ENCODE measurements at places on chromosomes 4 and X.

GRCh38 chr4:16225167-16225862 lies 956 bp downstream of the TAPT1 start:
- peak; percentile 30 for DNase-seq

GRCh38 chrX:37863728-37864127 lies 16.4 kb upstream of the DYNLT3 start:
- DNase-seq = no peak

DNA sequence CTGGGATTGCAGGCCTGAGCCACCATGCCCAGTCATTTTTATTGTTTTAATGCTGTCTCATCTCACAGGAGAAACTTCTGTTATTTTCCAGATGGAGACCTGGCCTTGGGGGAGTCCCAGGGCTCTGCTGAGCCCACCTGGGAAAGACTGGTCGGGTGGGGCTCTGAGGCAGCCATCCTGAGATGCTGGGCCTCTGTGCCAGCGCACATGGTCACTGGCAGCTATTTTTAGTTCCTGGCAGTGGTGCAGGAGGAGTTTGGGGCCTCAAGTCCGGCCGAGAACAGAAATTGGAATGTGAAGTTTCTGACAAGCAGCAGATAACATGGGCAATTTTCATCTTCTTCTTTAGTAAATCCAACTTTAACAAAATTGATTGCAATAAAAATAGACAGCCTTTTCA lies 44.5 kb downstream of the SORCS2 start:
- peak; percentile 50 for DNase-seq

- DNase-seq = peak; percentile 37
These were observed 15.3 kb downstream of the CTAG1B start for GRCh38 chrX:154603438-154604430.

GRCh38 chr4:123786920-123787319 lies 390.3 kb downstream of the SPRY1 start:
- DNase-seq = no peak

DNA sequence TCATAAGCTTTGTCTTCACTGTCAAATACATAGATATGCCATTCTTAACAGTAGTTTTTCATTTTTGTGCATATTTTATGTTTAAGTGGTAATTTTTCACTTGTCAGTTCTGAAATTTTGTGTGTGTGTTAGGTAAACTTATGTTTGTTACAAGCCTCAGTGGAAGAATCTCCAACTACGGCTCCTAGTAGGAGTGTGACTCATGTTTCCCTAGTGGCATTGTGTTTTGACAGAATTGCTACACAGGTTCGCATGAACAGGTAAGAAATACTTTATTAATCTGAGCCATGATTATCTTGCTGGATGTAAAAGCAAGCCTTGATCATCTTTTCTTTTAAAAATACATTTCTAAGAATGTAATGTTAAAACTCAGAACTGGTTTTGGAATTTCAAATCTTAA lies 94.4 kb downstream of the BLTP1 start:
- DNase-seq = no peak

GRCh38 chr4:107619066-107619465 lies 101.0 kb downstream of the PAPSS1 start:
- peak; percentile 86 for DNase-seq

GRCh38 chrX:10800796-10801195 lies 180.4 kb upstream of the MID1 start:
- no peak for DNase-seq

DNA sequence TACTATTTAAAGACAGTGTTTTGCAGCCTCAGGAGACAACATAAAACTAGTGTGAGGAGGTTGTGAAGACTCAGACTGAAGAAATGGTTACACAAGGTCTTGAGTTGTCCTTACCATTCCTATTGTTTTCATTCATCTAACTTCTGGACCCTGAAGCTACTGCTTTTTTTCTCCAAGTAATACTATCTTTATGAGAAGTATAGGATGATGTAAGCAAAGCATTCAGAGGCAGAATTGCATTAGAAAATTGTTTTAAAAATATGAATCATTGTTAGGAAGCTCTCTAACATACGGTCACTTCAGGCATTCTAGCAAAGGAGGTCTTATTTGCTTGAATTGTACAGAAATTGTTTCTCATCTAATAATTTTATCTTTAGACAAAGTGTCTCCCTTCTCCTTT lies 357.8 kb downstream of the TLL1 start:
- DNase-seq = no peak

DNA sequence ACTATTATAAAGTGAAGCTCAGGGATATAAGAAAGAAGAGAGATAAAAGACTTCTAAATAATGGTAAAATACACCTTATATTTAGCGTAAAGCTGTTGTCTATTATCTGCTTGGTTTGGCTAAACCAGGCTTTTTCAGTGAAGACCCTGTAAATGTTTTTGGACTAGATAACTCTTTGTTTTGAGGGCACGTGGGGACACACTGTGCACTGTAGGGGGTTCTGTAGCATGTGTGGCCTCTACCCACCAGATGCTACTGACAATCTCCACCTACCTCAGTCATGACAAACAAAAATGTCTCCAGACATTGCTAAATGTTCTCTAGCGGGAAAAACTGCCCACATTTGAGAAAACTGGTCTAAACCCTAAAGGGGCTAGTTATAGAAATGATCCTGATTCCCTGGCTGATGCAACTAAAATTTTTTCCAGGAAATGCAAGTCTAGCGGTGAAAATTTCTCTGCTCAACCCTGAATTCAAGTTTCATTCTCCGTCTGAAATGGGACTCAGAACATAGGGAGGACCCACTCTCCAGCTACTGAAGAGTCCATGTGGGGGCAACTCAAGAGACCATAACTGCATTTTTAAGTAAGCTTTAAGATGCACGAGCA lies 355.2 kb upstream of the RASGEF1B start:
- no peak for DNase-seq

DNA sequence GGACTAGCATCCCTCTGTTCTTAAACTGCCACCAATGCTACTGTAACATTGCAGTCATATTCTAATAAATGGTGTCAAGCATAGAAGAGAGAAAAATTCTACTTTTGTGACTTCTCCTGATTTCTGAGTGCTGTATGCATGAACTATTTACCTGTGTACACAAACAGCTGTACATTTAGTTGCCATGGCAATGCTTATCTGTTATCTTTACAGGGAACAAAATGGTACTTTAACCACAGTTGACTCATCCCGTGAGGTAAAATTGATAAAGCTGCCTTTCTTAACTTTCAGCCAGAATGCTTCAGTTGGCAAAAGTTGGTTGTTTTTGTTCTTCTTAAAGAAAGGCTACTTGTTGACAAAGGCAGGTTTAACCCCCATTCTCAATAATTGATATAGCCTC lies 587.5 kb upstream of the MAGEB2 start:
- no peak for DNase-seq

GRCh38 chr4:169952236-169953002 lies 73.8 kb downstream of the MFAP3L start:
- DNase-seq = no peak

DNA sequence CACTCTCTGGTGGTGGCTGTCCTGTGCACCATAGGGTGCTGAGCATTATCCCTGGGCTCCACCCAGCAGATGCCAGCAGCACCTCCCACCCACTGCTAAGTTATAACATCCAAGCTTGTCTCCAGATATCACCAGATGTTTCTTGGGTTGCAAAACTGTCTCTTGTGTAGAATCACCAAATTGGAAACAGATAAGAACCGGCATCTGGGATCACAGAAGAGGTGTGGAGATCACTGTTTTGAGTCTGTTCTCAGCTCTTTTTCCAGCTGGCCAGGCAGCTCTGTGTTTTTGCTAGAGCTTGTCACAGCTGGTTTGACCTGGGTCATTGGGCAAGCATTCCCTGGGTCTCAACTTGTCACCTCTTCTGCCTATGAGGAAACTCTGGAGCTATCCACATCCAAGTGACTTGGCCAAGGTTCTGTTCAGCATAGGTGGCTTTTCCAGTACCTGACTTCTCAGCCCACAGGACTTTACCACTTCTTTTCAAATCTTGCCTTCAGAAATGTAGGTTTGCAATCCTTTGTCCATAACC lies 15.3 kb upstream of the PUDP start:
- DNase-seq = no peak

GRCh38 chrX:16651391-16652024 lies 1.6 kb downstream of the S100G start:
- no peak for DNase-seq

DNA sequence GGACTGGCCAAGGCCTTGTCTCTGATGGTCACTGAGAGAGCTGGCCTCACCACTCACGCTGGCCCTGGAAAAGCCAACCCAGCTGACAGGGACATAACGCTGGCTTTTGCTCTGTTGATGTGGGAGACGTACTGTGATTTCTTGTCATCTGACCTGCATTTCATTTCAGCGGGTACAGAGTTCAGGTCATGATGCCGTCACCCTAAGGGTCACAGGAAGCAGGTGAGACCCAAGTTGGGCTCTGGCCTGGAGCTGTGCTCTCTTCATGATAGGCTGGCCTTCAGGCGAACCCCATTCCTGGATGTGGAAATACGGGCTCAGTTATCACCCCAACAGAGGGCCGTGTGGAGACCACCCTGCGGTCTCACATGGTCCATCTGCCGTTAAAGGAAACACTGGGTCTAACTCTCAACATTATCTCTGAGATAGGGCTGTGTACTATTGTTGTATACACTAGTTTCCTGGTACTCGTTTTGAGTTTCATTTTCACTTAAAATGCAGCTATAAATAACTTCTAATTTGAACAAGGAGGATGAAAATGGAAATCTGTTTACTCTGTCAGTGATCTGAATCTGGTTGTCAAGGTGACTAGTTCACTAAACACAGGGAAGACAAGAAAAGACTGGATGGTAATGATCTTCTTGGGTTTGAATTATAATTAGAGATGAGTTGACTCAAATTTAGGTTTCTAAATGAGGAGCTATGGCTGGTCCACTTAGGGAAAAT lies 89.1 kb downstream of the TBC1D9 start:
- DNase-seq = no peak

GRCh38 chr4:1183985-1184773 lies 11.8 kb upstream of the SPON2 start:
- no peak for DNase-seq

DNA sequence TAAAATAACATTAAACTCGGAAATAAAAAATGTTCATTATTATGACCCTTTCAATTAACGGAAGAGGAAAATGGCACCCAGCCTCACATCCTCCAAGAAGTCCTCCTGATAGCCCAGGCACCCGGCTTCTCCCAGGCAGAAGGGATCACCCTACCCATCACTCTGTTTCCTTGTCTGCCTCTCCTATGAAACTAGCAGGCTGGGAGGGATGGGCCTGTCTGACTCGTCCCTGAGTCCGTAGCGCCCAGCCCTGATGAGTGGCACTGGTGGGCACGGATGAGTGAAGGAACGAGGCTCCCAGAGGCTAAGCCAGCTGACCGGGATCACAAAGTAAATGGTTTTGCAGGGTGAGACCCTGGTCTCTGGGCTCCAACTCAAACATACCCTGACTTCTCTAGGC lies 28.6 kb upstream of the KIAA0232 start:
- no peak for DNase-seq

DNA sequence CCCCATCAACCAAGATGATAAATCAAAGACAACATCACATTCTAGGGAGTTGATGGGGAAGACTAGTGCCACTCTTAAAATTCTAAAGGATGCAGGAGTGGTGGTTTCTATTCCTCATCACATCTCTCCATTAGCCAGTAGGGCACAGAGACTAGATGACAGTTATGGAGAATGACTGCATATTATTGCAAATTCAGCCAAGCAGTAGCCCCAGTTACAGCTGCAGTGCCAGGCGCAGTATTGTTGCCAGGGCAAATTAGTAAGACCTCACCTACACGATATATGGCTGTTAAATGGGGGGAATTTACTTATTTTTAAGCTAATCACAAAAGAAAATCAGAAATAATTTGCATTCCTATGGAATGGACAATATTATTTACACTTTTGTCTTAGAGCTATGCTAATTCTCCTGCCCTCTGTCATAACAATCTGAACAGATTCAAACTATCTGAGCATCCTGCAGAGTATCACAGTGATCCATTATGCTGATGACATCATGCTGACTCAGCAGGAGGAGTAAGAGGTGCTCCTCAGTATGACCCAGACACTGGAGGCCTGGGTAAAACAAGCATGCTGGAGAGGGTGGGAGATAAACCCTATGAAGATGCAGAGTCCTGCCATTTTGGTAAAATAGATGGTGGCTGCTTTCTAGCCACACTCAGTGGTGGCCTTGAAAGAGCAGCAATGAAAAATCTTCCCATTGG lies 24.7 kb downstream of the ETNPPL start:
- no peak for DNase-seq

DNA sequence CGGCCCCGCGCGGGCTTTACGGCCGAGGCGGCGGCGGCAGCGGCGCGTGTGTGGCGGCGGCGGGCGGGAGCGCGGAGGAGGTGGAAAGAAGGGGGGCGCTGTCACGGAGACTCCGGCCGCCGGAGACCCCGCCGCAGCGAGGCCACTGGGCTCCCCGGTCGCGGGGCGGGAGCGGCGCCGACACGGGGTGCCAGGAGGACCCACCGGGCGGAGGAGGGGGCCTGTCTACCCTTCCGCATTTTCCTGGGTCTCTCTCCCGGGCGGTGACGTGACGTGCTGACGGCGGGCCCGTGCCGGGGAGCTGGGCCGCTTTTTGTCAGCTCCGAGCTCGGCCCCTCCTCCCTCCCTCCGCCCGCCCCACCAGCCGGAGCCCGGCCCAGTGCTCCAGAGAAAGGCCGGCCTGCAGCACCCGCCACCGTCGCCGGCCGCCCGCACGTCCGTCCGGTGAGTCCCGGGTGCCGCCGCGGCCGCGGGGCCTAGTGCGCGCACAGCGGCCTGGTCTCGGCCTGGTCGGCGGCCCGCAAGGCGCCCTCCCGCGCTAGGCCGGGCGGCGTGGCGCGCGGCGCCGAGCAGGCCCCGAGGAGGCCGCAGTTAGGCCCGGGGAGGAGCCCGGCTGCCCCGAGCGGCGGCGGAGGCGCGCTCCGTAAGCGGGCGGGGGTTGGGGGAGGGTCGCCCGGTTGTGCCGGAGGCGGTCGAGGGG lies at the start of gene ZFX:
Gene ZFX, plus strand, starts transcription at position 379 of the 700 bp plus-strand sequence. CDS start 23,014 bp downstream, outside the sequence.
- peak; percentile 40 for DNase-seq

- peak; percentile 84 for DNase-seq
These were observed 35.0 kb upstream of the BCOR start for GRCh38 chrX:40132751-40133150.

DNA sequence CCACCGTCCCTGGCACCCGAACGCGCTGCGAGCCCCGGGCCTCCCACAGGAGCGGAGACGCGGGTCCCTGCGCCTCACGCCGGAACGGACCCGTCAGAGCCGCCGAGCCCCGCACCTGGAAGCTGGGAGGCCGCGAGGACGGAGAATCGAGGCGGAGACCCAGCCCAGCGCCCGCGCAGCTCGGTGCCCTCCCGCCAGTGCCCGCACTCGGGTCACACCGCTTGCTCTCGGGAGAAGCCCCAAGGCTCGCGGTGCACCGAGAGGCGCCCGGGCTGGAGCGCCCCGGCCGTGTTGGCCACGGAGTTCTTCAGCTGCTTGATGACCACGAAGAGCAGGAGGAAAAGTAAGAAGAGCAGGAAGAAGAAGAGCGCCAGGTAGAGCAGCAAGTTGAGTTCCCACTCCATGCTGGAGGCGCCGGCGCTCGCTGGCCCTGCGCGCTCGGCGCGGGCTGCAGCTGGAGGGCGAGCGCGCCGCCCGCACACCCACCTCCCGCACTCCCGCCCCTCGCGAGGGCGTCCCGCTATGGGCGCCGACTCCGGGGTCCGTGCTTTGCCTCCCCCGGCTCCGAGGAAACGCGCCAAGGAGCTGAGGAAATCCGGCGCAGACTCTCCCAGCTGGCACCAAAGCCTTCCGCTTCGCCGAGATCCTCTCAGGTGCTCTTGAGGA lies at the start of gene SMIM43:
Gene SMIM43, minus strand, starts transcription at position 463 of the 666 bp plus-strand sequence. Its CDS starts 59 bp downstream, at position 404.
- DNase-seq = peak; percentile 51

GRCh38 chr4:27009539-27009938 lies 148.9 kb downstream of the STIM2 start:
- no peak for DNase-seq
